ENCODE measurements at places on chromosomes 11 and 22.

DNA sequence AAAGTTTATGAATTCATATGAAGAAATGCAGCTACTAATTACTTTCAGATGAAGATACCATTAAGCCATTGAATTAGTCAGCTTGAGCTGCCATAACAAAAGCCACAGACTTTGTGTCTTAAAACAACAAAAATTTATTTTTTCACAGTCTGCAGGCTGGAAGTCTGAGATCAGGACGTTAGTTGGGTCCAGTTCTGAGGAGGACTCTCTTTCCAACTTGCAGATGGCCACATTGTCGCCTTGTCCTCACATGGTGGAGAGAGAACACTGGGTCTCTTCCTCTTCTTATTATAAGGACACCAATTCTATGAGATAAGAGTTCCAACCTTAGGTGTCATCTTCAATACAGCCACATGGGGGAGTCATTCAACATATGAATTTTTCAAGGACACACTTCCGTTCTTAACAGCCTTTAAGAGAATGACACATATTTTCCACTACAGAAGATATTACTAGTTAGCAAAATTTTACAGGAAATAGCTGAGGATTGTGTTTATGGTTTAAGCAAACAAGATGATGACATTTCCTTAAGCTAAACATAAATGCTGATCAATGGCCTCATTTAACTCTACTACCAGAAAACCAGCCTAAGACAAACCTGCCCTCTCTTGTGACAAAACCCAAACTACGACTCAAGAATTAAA lies 56.0 kb downstream of the DCUN1D5 start:
- DNase-seq, result peak; percentile 40

DNA sequence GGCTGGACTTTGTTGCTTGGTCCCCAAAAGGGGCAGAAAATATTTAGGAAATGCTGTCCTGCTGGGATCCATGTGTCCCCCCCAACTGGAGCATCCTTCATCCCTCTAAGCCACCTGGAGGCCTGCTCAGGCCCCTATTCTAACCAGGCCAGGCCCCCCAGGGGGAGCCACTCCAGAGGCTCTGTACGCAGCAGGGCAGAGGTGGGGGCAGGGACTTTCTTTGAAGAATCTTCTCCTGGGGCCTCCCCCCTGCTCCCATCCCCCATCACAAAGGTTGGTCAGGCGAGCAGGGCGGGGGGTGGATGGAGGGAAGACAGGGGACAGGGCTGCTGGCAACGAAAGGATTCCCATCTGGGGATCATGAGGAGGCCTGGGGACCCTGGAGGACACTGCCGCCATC lies 170.8 kb downstream of the MN1 start:
- no peak for DNase-seq

DNA sequence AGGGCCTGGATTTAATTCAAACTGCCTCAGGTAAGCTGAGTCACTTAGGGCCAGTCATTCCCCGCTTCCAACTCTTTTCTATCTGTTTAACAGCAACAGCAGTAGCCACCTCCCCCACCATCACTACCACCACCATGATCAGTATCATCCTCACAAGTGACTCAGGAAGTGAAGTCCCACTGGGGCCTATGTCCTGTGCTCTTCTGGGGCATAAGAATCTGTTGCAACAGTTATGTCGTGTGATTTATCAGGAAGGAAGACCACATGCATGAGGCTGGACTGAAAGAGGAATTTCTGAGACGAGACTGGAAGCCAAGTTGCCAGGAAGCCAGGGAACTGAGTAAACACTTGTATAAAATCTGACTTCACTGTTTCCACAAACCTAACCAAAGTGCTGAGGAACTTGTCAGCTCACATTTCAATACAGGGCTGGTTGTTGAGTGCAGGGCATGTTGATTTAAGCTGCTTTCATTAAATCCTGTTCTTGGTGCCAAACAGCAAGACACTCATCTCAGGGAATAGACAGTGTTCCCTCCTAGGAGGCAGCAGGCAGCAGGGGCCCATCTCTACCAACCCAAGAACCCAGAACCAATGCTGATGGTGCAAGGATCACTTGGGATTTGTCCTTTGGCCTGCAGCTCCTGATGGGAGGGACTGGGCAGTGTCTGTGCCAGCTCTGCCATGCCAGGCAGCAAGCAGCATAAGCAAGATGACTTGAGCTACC lies 226.7 kb upstream of the NARS2 start:
- DNase-seq, result no peak

DNA sequence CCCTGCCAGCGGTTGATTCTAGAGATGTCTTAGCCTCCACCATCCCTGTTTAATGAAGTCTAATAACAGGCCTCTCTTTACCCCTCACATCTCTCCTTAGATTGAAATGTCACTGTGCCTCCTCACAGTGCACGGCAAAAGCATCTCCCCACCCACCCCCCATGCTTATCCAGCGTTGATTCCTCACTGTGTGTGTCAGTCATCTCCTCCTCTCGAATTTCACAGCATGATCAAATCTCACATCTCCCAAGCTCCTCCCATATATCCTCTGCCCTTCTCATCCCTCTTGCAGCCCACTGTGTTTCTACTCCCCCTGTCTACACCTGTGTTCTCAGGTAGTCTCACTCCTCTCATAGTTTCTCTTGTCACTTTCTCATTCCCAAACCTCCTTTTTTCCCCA lies 84.6 kb downstream of the DBX1 start:
- DNase-seq, result no peak

DNA sequence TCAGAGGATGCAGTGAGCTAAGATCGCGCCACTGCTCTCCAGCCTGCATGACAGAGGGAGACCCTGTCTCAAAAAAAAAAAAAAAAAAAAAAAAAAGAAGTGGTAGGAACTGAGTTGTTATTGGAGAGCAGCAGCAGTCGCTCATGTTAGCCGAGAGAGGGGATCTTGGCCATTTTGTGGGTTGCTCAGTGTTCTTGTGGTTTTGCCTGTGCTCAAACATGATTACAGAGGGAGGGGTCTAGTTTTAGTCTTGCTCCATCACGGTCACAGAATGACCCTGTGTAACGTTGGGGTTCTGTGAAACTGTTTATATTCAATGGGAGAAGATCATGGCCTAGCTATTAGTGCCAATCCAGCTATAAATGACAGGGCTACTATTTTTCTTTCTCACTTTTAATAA lies 1.9 kb downstream of the DPAGT1 start:
- DNase-seq, result no peak

DNA sequence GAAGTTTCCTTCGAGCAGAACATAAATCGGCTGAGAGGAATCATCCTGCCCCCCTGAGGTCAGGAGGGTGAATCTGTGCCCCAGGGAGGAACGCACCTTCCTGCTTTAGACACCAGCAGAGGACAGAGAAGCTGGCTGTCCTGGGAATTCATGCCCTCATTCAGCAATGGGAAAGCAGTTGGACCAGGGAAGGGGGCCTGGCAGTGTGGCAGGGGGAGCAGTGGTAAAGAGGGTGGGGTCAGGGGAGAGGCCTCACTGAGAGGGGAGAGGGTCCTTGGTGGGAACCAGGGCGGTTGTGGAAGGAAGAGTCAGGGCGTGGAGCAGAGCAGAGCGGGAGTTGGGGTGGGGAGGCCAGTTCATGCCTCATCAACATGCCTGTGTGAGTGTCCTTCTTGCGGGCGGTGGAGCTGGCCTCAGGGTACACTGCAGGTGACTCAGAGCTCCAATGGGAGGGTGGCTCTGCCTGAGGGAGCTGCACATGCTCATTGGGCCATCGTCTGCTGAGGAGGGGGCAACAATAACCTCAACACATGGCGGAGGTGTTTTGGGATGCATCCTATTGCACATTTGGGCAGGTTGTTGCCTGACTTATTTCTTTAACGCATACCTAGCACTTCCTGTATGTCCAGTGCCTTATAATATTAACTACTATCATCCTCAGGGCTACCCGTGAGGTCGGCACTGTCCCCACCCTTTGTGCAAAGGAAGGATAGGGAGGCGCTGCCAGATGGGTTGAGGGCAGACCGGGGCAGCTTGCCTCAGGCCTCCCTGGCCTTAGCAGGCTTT lies 23.2 kb downstream of the MED15 start:
- no peak for DNase-seq

DNA sequence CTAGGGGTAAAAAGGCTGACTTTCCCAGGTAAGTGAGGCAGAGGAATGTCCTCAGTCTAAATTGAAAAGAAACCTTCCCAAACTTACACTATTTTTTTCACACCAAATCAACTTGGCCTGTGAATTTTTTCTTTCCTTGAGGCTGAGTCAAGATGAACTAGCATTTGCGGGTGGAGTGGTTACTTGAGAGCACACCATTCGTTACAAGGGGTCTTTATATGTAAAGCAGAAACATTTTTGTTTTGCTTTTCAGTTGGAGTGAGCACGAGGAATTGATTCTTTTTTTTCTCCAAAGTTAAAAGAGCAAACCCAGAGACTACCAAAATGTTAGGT lies 36.4 kb downstream of the MAML2 start:
- no peak for DNase-seq

- no peak for DNase-seq
These were observed 151.6 kb upstream of the E2F8 start for GRCh38 chr11:19392321-19392720.

- no peak for DNase-seq
These were observed 71.1 kb downstream of the STIM1 start for GRCh38 chr11:3926458-3927095.

GRCh38 chr11:56271092-56271491 lies 2.9 kb upstream of the OR5T1 start:
- no peak for DNase-seq

DNA sequence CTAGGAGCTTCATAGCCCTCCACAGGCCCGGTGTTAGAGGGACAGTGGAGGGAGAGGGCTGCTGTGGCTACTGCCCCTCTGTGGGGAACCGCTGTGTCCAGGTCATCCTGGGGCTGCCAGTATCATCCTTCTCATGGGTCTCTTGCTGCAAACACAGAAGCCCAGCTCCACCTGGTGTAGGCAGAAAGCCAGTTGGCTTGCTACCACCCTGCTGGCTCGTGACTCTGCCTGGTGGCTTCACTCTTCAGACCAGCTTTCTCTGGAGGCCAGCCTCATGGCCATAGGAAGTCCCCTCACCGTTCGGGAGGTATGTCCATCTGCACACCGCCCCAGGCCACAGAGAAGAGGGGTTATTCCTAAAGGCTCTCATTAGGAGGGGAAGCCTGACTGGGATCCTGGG lies 19.4 kb upstream of the SUSD2 start:
- no peak for DNase-seq

GRCh38 chr11:122747351-122747781 lies 90.9 kb upstream of the CRTAM start:
- DNase-seq, result no peak

- DNase-seq, result no peak
These were observed 16.1 kb downstream of the RBX1 start for GRCh38 chr22:40967111-40967760.

DNA sequence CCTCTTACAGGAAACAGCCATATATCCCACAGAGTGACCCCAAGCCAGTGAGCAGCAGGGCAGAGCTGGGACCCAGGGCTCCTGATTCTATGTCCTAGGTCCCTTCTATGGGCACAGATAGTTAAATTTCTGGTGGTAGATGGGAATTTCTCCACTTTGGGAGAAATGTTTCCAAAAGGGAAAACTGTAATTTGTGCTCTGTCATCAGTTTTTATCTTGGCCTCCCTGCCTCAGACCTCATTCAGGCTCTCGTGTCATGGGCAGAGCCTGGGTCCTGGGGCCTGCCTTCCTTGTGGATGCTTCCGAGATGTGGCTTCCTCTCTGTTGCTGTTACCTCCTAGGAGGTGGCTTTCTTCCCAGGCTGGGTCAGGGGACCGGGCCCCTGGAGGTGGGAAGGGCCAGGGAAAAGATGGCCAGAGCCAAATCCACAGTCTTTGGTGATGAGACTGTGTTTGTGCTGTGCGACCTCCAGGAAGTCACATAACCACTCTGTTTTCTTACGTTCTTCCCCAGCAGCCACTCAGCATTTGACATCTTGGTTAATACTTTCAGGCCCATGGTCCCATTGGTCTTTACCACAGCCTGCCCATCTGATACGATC lies 8.6 kb downstream of the LRRC32 start:
- no peak for DNase-seq

- no peak for DNase-seq
These were observed 836.4 kb downstream of the TBC1D22A start for GRCh38 chr22:47598864-47599263.

DNA sequence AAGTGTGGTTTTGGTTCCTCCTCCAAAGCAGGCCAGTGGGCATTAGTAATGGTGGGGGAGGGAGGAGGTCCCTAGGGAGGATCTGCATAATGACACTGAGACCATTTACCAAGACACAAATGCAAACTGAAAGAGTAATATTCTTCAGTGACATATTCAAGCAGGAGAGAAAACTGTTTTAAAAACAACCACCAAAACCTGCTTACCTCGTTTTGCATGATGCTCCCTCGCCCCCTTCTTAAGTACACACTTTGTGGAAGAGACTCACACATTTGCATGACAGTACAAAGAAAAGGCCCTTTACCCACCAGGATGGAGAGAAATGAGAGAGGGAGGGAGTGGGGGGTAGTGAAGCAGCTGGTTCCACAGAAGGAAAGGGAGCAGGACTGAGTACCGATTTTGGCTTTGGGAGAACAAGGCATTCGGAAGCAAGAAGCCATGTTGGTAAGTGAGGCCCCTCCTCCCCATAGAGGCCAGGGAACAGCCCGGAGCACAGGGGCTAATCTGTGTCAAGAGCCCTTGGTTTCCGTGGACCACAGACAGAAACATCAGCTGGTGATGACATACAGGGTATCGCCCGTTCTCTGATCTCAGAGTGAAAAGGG lies 13.0 kb upstream of the OPCML start:
- DNase-seq, result no peak

DNA sequence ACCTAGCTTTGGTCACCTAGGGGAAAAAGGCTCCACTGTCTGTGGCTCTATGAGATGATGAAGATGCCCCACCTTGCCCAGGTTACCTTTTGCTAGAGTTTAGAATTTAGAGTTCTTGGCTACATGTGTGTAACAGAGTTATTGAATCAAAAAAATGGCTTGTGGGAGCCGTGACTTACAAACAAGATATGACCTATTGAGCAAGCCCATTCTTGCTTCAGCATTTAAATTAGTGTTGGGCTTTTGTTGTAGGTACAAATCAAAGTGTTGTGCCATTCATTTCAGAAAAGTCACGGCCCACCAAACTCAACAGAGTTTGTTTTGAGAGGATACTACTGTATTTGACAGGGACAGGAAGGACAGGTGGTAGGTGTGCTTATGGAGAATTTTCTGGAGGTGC lies 768.8 kb downstream of the NTM start:
- DNase-seq, result no peak

GRCh38 chr11:128135451-128135850 lies 451.9 kb downstream of the ETS1 start:
- DNase-seq, result no peak

DNA sequence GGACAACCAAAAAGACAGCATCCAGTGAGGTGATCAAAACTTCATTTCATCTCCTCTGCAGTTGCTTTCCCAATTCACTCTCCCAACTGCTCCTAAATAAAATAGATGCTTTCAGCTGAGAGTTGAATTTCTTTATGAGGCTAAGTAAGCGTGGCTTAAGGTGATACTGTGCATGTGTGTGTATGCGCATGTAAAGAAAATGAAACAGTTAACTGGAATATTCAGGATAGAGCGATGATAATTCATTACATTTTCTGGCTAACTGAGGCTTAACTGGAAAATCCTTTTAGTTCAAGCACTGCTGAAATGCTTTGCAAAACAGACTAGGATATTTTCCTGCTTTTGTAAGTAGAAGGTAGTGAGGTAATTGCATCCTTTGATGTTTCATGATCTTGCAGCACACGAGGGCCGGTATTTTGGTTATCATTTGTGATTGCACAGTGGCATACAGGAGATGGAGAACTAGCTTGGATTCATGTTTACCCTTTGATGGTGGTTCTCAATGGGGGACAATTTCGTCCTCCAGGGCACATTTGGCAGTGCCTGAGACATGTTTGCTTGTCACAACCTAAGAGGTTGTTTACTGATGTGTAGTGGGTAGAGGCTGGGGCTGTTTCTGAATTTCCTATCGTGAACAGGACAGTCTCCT lies 71.2 kb downstream of the ZBTB16 start:
- no peak for DNase-seq

Data from stimulated activated CD4-positive, alpha-beta T cell treated with anti-CD3 and anti-CD28 coated beads, Interleukin-4, amount 100 ng/mL, for 48 hours (primary cell).